Stimulated activated CD4-positive, alpha-beta T cell treated with anti-CD3 and anti-CD28 coated beads, Interleukin-15, amount 100 ng/mL, for 1 hour (primary cell): ENCODE measurements at places on chromosomes 4 and X.

DNA sequence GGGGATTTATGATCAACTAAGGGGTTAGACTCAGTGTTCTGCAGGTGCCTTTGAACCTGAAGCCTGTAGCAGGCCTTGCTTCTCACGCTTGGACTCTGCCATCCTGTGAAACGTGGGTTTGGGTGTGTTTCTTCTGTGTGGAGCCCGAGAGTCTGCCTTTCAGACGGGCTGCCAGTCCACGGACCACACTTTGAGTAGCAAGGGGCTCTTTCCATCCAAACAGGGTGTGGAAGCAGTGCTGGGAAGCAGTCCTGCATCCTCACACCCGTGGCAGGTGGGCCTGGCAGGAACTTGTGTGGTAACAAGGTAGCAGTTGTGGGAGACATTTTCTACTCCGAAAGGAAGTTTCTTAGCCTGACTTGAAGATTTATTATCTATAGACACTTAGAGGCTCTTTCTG lies 22.7 kb downstream of the RGS12 start:
- no peak for DNase-seq

DNA sequence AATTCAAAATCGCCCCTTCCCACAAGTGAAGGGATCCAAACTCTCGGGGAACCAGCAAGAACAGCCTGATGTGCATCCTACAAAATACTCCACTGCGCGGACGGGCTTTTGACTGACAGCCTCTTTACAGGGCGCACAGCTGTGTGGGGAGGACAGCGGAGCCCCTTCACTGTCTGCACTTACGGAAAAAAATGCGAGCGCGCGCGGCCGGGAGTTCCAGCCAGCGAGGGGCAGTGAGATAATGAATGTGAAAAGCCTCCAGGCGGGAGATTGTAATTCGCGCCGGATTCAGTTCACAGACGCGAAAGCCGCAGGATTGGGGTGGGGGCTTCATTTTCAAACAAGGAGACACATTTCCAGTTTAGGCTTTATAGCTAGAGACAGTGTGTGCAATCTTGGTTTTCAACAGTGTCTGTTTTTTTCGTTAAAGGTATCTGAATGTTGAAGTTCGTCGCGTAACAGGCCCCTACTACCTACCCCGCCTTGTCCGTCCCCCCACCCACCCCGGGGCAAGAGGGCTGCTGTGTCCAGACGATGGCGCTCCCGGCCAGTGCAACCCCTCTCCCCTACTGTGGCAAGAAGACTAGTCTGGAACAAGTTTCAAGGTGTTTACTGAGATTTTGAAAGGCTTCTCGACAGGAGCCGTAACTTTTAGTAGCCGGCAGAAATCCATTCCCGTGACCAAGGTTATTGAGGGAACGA lies 1.7 kb upstream of the GPR50 start:
- no peak for DNase-seq

- DNase-seq = no peak
Observed at GRCh38 chr4:28259951-28260350, 1399.3 kb downstream of the STIM2 start.

- no peak for DNase-seq
Observed at GRCh38 chr4:142961866-142962265, 115.8 kb upstream of the INPP4B start.

DNA sequence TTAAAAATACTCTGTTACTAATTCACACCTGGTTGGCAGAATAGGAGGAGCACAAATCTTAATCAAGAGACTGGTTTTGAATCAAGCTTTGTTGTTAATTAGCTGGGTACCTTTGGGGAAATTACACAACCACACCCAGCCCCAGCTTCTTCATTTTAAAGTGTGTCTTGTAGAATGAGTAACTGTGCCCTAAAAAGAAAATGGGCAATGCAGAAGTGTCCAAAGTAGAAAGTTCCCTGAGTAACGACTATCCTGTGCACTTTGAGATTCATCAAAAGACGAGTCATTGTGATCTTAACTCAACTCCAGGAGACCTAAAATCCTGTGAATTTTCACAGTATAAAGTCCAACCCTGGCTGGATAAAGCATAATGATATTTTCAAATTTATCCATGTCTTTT lies 792.3 kb upstream of the HS3ST1 start:
- no peak for DNase-seq

DNA sequence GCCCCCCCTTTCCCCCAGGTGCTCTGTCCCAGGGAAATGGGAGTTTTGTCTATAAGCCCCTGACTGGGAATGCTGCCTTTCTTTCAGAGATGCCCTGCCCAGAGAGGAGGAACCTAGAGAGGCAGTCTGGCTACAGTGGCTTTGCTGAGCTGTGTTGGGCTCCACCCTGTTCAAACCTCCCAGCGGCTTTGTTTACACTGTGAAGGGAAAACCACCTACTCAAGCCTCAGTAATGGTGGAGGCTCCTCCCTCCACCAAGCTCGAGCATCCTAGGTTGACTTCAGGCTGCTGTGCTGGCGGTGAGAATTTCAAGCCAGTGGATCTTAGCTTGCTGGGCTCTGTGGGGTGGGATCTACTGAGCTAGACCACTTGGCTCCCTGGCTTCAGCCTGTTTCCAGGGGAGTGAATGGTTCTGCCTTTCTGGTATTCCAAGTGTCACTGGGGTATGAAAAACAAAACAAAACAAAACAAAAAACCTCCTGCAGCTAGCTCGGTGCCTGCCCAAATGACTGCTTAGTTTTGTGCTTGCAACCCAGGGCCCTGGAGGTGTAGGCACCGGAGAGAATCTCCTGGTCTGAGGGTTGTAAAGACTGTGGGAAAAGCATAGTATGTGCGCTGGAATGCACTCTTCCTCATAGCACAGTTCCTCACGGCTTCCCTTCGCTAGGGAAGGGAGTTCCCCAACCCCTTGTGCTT lies 41.7 kb downstream of the ITM2A start:
- DNase-seq = no peak

DNA sequence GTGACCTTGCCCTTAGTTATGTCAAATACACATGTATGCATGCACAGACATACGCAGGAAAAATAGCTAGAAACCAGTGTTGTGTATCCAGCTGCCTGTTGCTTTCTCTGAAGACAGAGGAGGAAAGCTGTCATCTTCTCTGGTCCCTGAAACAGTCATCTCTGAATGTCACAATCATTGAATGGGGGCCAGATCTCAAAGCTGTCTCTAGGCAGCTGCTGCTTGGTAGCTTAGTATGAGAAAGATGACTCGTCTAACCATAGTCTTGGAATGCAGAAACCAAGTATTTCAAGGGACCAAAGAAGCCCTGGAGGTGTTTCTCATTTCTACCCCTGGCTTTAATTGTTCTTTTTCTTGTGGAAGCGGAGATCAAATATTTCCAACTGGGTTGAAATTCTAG lies 4.0 kb downstream of the GRIA3 start:
- no peak for DNase-seq

DNA sequence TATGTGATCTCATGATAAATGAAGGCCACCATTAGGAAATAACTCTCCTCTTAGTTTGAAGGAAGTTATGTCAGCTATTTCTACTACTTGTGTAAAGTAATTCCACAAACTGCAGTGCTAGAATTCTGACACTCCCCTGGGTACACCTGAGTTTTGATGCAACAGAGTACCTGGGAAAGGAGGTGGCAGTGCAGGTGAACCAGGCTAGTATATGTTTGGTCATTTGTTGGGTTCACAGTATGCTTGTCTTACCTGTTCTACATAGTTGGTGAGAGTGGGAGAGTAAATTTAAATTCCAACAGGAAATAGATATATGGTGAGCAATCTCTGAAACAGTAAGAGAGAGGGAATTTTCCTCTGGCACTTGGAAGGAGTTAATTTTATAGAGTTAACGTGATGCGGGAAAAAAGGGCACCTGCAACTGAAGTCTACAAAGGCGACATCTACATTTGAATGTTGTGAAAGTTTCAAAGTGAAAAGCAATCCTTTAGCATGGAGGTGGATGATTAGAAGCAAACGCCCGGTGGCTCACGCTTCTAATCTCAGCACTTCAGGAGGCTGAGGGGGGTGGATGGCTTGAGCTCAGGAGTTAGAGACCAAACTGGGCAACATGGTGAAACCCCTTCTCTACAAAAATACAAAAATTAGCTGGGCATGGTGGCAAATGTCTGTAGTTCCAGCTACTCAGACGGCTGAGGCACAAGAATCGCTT lies 8.3 kb upstream of the SLC10A6 start:
- no peak for DNase-seq

- no peak for DNase-seq
Observed at GRCh38 chr4:129738175-129738574, 642.2 kb downstream of the C4orf33 start.
